Left lung (tissue), 14 donors: ENCODE measurements at places on chromosomes 3 and 15. TPM values are rescaled to one million over a fixed set of nuclear protein-coding genes. Genes with fewer than 3 reads are reported as not detected.

- DNase-seq, result peak; percentile 46
Observed at GRCh38 chr3:127074900-127075360, 92.0 kb downstream of the PLXNA1 start.

Gene KCNH8
- 3.0 TPM for polyA plus RNA-seq

DNA sequence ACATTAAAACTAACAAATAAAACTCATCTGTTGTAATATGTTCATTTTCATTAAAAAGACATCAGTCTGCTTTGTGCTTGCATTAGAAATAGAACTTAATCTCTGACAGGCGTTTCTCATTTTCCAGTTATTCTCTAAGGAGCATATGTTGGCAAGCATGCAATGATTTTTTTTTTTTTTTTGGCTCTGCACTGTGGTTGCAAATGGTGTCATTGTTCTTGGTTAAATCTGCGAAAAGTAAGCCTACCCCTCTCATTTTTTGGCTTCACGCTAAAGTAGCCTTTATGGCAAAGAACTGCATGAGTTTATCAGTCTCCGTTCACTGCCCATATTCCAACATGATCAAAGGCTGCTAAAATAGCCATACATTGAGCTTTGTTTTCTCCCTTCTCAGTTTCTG is 403.2 kb downstream of the MECOM start:
- DNase-seq, result peak; percentile 55

DNA sequence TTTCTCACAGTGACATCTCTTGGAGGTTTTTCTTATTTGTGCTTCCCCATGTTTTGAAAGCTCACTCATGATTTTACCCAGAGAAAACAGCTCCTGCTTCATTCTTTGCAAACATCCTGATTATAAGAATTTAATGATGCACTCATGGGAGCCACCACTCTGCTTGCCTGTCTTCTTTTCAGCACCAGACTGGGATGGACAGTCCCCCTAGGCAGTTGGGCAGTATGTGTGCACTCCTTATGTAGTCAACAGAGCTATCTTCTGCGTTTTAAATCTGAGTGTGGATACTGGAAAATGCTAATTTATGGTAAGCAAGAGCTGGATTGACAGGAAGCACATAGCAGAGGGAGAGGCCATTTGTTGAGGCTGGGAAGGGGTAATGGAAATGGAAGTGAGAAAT is 276.1 kb downstream of the AGBL1 start:
- DNase-seq, result peak; percentile 11

Gene SPINK8
- not detected for polyA plus RNA-seq

- peak; percentile 11 for DNase-seq
Observed at GRCh38 chr3:22835041-22835440, 368.1 kb upstream of the UBE2E2 start.

Gene SLC24A5
- 0.35 TPM for polyA plus RNA-seq

Gene UNC13C
- 12.4 TPM for polyA plus RNA-seq

GRCh38 chr3:5098346-5098745 is 23.7 kb upstream of the ARL8B start:
- DNase-seq, result no peak

- peak; percentile 77 for DNase-seq
Observed at GRCh38 chr15:69523010-69524001, 70.7 kb downstream of the RPLP1 start.
